Large intestine (tissue), 12 donors: ENCODE measurements at places on chromosomes 7 and 10. TPM values are rescaled to one million over a fixed set of nuclear protein-coding genes. Genes with fewer than 3 reads are reported as not detected.

LOXL4 gene
- polyA plus RNA-seq = 4.0 TPM

ZNF467 gene
- 6.0 TPM for polyA plus RNA-seq

PDK4 gene
- 13.6 TPM for polyA plus RNA-seq

RHBDD2 gene
- polyA plus RNA-seq = 51.9 TPM

ASB10 gene
- polyA plus RNA-seq = not detected

GNAT3 gene
- 0.57 TPM for polyA plus RNA-seq

TLL2 gene
- polyA plus RNA-seq = 0.99 TPM

GPR37 gene
- 2.2 TPM for polyA plus RNA-seq

OR2A1 gene
- 0.94 TPM for polyA plus RNA-seq

MYL10 gene
- polyA plus RNA-seq = not detected

DNA sequence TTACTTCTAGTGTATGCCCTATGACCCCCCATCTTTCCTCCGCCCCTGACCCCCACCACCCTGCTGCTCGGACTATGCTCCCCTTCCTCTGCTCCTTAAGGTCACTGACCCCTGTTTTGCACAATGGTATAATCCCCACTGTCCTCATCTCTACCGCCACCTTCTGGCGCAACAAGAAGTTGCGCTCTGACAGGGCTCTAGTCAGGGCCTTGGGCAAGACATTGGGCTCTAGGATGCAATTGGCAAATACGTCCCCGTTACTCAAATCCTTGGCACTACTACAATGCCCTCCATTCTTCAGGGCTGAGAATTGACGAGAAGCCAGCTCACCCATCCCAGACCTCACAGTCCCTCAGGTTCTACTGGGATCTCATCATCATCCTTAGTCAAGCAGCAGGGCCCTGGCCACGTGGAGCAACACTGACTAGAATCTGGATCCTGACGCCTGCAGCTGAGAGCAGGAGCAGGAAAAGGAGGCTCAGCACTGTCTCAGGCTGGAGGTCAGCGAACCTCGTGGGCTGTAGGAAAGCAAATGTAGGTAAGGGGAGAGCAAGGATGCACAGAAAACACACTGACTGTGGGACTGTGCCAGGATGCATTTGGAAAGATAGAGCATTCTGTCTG is 10.6 kb downstream of the LRIT2 start:
- no peak for DNase-seq

- DNase-seq = no peak
Measured at GRCh38 chr7:35818513-35818912, 17.7 kb downstream of the SEPTIN7 start.

GRCh38 chr10:82210331-82210730 is 335.3 kb downstream of the NRG3 start:
- DNase-seq = no peak

DNA sequence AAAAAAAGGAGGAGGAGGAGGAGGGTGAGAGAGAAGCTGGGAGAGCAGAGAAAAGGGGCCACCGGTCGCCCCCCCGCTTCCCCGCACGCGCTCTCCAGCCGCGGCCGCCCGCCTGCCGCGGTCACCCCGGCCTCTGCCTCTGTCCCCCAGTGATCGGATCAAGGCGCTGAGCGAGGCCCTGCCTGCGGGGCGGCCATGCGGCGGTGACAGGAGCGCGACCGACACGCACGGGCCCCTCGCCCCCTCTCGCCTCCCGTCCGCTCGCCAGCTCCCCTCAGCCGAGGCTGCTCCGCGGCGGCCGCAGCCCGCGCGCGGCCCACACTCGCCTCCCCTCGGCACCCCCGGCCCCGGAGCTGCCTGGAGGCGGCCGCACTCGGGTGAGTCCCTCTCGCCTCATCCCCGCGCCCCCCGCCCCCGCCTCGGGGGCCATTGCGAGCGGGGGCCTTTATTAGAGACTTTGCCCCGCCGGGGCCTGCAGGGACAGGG is at the start of gene GTF2I:
Gene GTF2I, plus strand, starts transcription at position 27 of the 486 bp plus-strand sequence. CDS start 31,411 bp downstream, outside the sequence.
- DNase-seq = no peak

- DNase-seq = no peak
Measured at GRCh38 chr10:30166929-30167328, 107.5 kb upstream of the JCAD start.

DNA sequence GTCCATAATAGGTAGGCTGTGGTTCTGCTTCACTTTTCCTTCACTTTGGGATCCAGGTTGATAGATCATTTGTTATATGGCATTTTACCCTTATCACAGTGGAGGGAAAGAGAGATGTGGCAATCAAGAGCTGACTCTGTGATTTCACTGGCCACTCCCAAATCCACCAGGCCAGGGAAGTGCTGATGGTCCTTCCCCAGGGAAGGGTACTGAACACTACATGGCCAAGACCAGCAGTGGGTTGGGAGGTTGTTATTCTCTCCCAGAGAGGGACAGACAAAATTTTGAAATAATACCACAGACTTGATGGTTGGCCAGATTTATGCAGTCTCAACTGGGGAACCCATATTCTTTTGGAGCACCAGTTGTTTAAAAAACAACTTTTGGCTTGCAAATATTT is 102.5 kb downstream of the SND1 start:
- DNase-seq = no peak

DNA sequence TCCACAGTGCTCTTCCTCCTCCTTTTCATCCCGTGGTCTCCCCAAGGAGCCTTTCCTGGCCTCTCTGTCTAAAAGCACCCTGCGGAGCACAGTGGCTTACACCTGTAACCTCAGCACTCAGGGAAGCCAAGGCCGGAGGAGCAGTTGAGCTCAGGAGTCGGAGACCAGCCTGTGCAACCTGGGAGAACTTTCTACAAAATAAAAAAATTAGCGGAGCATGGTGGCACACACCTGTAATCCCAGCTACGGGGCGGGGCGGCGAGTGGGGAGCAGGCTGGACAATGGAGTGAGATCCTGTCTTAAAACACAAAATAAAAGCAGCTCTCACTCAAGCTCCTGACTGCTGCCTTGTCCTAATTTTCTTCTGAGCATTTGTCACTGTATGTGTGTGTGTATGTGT is 1.4 kb upstream of the COBL start:
- no peak for DNase-seq

DNA sequence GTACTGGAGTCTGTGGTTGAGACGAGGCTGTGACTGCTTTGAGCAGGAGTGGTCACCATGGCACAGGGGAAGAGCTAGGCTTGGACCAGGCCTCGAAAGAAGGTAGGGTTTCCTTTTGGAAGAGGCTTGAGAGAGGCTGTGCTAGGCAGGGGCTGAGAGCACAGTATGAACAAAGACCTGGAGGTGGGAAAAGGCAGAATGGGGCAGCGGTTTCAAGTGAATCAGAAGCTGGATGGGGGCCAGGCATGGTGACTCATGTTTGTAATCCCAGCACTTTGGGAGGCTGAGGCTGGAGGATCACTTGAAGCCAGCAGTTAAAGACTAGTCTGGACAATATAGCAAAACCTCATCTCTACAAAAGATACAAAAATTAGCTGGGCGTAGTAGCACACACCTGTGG is 65.9 kb downstream of the CLIP2 start:
- no peak for DNase-seq

DNA sequence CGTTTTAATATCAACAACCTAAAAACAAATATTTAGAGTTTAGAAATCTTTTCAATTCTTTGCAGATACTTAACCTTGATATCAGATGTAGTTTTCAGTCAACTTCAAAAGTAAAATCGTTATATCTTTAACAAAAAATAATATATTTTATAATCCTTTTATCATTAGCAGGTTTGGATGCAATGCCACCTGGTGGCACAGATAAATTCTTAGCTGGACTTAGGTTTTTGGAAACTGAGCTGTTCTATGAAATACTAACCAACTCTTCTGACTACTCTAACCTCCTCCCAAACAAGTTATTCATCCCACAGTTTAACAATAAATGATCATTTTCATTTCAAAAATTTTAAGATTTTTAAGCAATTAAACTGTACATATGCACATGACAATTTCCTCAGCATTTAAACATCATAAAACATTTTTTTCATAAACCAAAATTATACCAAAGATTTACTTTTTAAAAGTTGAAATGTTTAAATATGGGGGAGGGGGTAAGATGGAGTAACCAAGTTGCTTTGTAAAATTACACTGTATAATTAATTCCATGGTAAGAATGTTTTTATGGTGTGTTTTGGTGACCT is 56.9 kb downstream of the HIBADH start:
- peak; percentile 12 for DNase-seq

- no peak for DNase-seq
Measured at GRCh38 chr7:98753989-98754479, 115.8 kb downstream of the TMEM130 start.

DNA sequence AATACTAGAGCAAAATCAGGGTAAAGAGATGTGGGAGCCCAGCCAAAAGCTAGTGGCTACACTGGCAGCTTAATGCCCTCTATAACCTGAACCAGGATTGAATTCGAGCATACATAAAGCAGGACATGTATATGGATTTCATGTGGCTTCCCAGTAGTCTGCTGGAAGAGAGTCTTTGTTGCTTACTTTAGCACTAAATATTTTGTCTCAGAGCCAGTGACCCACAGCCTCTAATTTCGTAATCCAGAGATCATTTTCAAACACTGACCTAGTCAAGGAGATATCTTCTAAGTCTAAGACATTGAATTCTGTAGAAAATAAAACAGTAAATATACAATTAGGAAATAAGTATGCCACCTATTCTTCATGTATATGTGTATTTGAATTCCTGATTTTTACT is 64.2 kb upstream of the GNAI1 start:
- DNase-seq = no peak

- DNase-seq = no peak
Measured at GRCh38 chr7:20246236-20246635, 29.1 kb upstream of the MACC1 start.

DNA sequence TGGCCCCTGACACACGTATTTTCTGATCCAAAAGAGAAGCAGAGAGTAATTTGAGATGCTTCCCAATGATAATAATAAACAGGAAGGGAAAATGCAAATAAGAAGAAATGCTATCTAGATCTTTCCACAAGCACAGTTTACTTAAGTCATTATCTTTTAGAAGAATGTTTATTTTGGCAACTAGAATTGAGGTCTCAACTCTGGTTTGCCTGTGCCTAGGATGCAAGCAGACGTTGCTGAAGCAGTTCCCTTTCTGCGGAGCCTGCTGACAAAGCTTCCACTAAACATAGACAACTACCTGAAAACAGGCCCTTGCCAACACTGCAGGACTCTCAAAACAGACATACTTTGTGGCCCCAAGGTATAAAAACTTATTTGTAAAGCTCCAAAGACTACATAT is 315.8 kb upstream of the POM121L12 start:
- DNase-seq = no peak

GRCh38 chr10:63201118-63201517 is 68.0 kb downstream of the NRBF2 start:
- DNase-seq = no peak

DNA sequence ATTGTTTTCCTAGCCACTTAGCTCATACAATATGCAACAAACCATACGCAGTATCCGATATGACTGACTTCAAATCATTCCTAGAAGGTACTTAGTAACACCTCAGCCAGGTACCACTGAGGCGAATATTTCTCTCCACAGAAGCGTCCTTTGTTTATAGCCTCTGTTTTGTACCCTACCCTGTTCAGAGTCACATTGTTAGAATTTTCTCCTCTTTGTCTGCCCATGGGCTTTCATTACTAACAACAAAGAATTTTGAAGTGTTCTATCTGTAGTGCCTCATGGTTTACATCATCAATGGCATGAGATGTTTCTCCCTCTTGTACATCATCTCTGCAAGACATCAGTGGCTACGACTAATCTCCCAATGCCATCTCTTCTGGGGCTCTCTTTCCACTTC is 212.4 kb upstream of the GLI3 start:
- DNase-seq = no peak

- no peak for DNase-seq
Measured at GRCh38 chr7:8070451-8071180, 102.0 kb downstream of the GLCCI1 start.

GRCh38 chr10:33178026-33178755 is 156.3 kb downstream of the NRP1 start:
- no peak for DNase-seq

DNA sequence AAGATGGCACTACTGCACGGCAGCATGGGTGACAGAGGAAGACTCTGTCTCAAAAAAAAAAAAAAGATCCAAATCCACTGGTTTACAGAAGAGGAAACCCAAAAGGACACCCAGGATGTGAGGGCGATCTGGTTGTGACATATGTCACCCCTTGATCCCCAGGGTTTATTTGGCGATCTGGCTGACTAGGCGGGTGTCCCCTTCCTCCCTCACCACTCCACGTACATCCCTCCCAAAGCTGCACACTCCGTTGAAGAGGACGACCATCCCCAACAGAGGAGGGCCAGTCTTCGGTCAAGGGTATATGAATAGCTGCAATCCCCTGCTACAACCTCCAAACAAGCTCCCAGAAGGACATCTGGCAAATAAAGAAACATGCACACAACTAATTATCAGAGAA is 111.6 kb downstream of the HTR5A start:
- DNase-seq = no peak

- no peak for DNase-seq
Measured at GRCh38 chr10:49176310-49177268, 11.6 kb downstream of the TMEM273 start.

GRCh38 chr7:76202666-76203030 is 952 bp downstream of the SRRM3 start:
- no peak for DNase-seq

- DNase-seq = no peak
Measured at GRCh38 chr7:113622796-113623195, 296.0 kb downstream of the PPP1R3A start.

DNA sequence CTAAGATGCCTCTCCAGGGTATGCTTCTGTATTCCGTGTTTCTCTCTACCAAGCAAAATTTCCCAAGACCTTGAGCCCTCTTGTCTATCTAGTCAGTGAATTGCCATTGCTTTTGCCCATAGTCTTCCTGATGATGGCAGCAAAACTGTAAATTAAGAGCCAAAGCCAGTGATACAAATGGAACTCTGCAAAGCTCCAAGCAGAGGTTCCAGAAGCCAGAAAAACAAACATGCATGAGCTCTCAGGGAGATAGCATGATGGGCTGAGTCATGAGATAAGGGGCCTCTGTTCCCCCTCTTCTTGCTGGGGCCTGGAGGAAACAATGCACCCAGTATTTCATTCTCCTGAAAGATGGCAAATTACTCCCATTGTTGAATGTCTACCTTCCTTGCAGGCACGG is 24.7 kb downstream of the LSMEM1 start:
- peak; percentile 54 for DNase-seq

DNA sequence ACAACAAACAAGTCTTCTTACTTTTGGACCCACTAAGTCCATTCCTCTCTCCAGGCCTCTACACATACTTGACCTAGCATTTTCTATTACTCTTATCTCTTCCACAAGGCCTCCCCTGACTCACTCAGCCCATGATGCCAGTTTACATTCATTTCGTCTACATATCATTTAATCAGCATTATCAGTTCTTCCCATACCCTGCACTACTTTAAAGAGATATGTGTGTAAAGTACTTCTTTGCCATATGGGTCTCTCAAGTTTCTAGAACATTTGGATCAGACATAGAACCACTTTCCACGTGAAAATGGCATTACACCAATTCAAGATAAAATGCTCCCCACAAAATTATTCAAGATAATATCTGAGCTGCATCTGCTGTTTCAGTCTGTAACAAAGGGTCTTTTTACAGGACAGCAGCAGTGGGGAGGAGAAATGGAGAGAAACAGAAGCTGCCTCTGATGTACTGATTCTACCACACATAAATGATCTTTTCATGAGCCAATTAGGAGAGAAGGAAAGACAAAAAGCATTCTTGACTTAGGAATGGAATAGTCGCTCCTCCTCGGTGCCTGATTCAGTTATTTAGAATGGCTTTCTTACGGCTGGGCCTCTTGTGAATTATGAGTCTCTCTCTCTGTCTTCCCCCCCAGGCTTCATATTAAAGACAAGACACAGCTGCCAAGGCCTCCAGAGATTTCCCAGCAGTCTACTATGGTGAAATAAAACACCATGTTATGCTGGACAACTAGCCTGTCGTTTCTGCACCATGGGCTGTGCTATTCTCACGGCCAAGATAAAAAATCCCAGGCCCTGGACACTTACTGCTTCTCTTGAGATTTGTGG is 46.9 kb upstream of the SEPTIN7 start:
- DNase-seq = no peak
